ENCODE measurements at places on chromosomes 11 and 22.

DNA sequence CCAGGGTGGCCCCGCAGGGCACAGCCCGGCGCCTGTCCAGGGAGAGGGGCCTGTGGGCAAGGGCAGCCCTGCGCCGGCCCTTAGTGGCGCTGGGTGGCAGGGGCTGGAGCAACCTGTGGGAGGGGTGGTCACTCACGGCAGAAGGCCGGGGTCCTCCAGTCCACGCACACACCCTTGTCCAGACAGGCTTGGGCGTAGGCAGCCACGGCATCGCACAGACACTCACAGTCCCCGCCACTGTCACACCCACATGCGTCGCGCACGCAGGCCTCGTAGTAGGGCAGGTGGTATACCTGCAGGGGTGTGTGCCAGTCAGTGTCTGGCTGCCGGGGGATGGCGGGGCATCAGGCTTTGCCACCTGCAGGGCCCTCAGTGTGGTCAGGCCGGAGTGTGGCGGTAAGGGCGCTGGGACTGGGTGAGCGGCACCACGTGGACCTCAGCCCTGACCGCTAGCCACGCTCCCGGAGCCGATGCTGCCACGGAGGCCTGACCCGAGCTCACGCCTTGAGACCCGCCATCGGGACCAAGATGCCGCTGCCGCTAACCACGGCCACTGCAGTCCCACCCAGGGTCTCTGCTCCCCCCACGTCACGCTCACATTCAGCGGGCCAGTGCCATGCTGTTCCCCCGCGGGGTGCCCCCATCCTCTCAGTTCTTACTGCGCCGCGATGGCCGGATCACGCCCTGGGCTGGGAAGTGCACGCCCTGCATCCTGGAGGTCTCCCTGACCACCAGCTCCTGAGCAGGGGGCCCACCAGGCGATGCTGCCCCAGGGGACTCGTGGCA lies 12.5 kb downstream of the MUC6 start:
- DNase-seq = no peak

- DNase-seq = no peak
Observed at GRCh38 chr22:31917227-31917921, 27.0 kb upstream of the YWHAH start.

DNA sequence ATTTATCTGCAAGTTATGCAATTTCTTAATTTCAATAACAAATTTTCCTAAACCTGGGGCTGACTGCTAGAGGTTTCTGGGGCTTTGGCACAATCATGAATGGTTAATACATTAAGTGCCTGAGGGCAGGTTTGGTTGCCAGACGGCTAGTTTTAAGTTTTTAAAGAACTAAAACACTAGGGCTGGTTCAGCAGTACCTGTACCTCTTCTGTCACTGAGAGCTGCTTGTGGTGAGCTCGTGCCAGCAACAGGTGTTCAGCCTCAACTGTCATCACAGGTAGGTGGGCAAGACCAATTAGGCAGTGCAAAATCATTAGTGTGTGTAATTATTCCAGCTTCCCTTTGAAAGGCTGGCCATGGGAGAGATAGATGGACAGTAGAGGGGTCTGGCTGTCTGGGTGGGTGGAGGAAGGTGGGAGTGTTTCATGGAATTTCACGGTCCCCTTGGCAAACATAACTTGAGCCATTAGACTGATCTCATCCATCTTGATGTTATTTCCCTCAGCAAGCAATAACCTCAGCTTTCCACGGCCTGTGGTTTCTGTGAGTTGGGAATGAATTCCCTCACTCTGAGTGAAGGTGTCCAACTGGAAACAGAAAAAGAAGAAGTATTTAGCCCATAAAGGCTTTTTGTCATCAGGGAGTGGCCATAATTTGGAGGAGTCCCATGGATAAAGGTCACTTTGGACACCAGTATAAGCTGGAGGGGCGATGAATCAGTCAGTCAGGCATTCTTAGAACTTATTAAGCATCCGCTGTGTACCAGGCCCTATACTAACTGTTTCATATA lies 114.8 kb downstream of the SNX19 start:
- peak; percentile 22 for DNase-seq

DNA sequence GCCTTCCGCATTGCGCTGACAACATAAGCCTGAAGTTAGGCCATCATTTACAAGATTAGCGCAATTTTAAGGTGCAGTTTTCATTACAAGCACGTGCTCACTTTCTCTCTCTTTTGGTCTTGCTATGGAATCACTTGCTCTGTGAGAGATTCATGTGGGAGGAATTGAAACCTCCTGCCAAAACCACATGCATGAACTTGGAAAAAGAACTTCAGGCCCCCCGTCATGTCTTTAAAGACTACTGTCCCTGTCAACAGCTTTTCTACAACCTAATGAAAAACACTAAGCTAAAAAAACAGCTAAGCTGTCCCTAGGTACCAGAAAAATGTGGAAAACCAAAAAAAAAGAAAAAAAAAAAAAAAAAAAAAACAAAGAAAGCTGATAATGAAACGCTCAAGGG lies 1707.6 kb upstream of the RAG2 start:
- DNase-seq = peak; percentile 59

DNA sequence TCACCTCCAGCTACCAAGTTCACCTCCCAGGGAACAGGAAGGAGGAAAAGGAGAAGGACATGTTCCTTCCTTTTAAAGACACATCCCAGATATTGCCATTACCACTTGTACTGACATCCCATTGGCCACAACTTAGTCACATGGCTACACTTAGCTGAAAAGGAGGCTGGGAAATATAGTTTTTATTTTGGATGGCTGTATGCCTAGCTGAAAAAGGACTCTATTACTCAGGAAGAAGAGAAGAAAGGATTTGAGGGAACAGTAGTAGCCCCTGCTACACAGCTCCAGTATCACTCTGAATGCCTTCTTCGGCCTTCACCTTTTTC lies 2.1 kb upstream of the APOA5 start:
- DNase-seq = no peak

DNA sequence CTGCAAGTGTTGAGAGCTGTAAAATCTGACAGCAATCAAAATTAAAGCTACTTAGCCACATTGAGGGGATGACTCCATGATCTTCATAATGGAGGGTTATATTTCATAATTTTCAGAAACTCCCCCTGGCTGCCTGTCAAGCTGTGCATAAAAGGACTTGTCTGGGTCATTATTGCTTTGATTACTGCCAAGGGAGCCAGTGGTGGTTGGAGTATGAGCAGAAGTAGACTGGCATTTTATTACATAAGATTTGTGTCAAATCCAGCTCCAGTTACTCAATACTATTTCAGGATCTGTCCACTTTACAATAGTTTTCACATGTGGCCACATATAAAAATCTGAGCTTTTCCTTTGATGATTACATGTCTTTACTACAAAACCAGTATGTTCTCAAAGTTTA lies 108.9 kb upstream of the SLC5A12 start:
- DNase-seq = peak; percentile 40

DNA sequence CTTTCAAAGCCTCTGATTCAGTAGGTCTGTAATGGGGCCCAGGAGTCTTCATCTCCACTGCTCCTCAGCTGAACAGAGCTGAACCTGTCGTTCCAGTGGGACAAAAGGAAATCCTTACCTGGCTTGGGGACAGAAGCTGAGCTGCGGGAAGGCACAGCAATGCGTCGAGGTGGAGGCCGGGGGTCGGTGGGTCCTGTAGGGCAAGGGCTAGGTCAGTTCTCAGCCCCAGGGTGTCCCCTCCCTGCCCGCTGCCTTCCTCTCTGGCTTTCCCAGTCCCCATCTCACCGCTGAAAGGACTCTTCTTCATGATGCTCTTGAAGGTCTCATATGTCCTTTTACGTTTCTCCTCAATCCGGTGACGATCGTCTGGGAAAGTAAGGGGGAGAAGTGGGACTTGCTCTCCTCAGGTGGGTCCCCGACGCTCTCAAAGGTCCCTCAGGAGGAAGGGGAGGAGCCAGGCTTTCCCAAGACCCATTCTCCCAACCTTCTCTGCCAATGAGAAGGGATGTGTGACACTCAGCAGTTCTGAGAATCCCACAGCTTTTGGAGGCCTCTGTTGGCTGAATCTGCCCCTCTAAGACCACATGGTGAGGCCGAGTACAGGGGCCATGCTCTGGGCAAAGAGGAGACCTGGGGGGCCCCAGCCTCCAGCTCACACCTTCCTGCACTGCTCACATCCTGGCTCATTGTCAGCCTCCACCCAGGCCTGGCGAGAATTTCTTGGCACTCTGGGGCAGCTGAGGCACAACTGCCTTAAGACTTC lies 7.0 kb downstream of the RELA start:
- DNase-seq = no peak

Data from stromal cell of bone marrow (primary cell).